Cortex of kidney (tissue), 1 donor: ENCODE measurements at places on chromosomes 3 and 15.

GRCh38 chr15:29392358-29392757 is 122.7 kb upstream of the NSMCE3 start:
- DNase-seq: no peak

GRCh38 chr15:67146234-67146633 is 80.8 kb downstream of the SMAD3 start:
- DNase-seq: no peak

DNA sequence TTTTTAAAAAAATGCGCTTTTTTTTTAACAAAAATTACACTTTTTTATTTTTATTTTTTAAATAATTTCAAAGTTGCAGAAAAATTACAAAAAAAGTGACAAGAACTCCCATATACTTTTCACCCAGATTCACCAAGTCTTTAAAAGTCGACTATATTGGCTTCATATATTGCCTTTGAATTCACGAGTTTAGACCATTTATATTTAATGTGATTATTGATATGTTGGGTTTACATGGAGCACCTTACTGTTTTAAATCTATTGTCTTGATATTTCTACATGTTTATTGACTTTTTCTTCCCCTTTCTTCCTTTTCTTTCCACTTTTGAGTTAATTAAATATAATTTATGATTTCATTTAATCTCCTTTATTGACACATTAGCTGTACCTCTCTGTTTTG is 127.2 kb downstream of the OPA1 start:
- DNase-seq: no peak

- no peak for DNase-seq
Observed at GRCh38 chr15:92006186-92007028, 152.9 kb downstream of the SLCO3A1 start.

GRCh38 chr3:82240322-82240721 is 478.9 kb upstream of the GBE1 start:
- DNase-seq: no peak

DNA sequence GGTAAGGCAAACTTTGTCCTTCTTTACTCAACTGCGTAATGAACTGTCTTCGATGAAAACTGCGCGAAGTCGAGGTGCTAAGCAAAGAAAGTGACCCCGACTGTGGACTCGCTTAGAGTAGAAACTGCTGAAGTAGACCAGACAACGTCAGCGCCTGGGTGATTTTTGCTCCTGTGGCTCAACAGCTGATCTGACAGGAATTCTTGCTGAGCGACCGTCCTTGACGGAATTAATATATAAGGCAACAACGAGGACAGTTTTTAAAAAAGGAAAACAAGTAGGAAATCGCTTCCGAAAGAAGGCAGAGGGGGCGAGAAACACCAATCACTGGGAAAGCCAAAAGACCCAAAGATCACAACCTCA is 541 bp downstream of the RPS27L start:
- no peak for DNase-seq

DNA sequence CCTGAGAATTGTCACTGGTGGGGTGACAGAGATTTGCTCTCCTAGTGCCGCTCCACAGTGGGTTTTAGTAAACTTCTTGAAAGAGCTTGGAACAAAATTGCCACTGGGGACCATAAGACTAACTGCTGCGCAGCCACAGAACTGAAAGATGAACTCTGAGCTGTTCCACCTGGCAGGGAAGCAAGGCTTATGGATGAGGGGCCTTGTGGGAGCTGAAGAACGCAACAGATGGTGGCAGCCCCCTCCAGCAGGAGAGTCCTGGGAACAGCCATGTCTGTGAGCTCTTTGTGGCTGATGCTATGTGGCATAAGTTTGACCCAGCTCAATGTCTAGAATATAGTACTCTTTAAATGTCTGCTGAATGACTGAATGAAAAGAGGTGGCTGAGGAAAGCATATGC is 66.8 kb upstream of the C2CD4B start:
- no peak for DNase-seq

- DNase-seq: no peak
Observed at GRCh38 chr3:161957467-161957866, 460.9 kb downstream of the OTOL1 start.

DNA sequence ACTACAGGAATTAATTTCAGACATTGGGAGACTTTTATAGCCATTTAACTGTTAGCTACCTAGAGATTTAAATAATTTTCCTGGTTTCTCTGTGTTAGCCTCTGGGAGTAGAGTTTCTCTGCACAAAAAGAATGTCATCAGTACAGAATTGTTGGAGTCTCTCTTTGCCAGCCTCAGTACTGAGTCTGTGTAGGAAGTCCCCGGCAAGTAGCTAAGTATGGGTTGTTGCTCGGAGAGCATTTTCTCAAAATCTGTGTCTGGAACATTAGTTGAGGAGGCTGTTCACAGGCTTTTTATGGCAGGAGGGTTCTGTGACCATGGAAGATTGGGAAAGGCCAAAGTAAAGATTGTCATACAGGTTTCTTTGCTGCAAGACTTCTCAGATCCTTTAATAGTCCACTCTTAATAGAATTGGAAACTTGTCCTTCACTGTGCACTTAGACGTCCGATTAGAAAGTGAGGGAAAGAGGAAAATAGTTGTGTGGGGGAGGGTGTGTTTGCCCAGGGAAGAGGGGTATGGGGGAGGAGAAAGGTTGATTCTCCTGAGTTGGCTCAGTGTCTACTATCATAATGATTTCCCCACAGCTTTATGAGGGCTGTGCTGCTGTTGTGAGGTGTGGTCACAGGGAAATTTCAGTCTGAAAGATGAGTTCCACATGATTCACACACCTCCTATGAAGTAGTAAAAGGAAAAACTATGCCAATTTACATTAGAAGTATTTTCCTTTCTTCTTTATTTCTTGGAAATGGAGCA is 207.1 kb downstream of the PTPRG start:
- no peak for DNase-seq

DNA sequence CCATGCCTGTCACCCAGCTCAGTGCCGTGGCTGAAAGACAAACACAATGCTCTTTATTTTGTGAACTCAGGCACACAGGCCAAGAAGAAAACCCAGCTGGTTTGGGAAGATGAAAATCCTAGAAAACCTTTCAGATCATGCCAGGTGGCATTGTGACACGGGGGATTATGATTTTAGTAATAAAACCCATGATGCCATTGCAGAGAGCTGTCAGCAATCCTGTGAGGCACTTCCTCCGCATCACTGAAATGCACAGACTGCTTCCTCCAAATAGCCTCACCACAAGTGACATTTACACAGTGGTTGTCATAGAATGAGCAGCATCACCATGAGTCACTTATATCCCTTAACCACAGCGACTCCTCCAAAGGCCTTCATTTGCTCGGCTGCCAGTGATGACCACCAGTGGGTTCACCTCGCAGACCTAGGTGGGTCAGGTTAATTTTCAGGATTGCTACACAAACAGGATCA is 22.7 kb downstream of the ABHD6 start:
- no peak for DNase-seq

DNA sequence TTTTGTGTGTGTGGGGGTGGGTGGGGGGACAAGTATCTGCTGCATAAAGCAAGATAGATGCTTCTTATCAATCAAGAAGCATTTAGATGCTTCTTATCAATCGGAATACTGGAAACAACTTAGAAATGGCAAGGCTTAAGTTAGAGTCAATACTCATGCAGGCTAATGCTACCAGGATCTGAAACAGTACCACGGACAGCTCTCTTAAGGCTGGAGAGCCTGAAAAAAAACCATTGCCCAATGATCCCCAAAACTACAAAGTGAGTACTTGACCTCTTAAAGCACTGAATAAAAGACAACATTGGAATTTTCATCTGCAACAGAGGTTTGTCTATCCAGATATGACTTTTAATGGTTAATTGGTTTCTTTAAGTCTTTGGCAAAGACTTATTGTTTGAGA is 262.3 kb downstream of the GAP43 start:
- DNase-seq: no peak

DNA sequence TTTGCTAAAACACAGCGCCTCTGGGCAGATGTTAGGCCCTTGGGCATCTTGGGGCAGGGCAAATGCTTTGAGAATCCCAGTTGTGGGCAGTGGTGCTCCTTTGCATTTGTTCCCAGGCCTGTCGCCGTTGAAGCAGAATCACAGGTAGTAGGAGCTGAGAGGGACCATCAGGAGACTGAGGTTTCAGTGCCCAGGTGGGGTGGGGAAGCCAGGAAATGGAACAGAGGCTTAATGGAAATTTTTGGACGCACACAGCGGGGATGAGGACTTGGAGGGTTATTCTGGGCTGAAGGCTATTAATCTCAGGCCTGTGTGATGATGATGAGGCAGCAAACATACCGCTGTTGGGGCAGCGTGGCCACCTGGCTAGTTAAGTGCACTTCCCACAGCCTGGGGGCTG is 99.5 kb downstream of the SV2B start:
- DNase-seq: no peak

GRCh38 chr15:54017251-54017650 is 39.0 kb downstream of the UNC13C start:
- no peak for DNase-seq

- DNase-seq: no peak
Observed at GRCh38 chr15:90495067-90495466, 34.7 kb upstream of the CRTC3 start.

DNA sequence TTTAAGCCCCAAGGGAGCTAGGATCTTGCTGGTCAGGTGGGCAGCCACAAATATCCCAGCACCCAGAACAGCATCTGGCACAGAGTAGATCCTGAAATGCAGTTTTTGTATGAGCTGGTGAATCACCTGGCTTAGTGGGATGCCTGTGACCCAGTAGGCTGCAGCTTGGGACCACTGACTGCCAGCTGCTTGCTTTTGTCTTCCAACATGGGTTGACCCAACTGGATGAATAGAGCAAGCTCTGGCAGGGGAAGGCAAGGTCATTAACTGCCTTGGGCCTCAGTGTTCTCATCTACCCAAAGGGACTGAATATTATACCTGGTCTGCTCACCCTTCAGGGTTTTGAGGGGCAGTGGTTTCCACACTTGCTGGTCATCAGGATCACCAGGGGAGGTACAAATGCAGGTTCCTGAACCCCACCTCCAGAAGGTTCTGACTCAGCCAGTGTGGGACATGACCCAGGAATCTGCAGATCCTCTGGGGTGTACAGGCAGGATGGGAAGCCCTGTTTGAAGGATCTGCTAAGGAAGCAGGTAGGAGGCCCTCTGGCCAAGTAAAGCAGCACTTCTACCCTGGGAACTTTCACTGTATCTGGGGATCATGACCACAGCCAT is 55.4 kb downstream of the ITGA11 start:
- DNase-seq: no peak

DNA sequence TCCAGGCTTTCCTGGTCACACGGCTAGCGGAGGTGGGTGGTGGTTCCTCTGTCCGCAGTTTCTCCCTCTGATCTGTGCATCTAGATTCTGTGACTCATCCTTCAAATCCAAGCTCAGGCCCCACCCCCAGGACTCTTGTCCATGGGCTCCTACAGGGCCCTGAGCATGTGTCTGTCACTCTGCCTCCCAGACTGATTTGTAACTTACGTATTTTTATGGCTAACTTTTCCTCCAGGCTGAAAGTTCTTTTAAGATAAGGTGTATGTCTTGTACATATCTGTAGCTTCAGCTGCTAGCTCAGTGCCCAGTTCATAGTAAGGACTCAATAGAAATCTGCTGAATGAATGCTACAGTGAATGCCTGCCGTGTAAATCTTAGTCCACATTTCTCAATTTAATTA is 8.0 kb downstream of the ESYT3 start:
- DNase-seq: no peak

GRCh38 chr15:92361321-92362000 is 32.2 kb upstream of the ST8SIA2 start:
- no peak for DNase-seq

DNA sequence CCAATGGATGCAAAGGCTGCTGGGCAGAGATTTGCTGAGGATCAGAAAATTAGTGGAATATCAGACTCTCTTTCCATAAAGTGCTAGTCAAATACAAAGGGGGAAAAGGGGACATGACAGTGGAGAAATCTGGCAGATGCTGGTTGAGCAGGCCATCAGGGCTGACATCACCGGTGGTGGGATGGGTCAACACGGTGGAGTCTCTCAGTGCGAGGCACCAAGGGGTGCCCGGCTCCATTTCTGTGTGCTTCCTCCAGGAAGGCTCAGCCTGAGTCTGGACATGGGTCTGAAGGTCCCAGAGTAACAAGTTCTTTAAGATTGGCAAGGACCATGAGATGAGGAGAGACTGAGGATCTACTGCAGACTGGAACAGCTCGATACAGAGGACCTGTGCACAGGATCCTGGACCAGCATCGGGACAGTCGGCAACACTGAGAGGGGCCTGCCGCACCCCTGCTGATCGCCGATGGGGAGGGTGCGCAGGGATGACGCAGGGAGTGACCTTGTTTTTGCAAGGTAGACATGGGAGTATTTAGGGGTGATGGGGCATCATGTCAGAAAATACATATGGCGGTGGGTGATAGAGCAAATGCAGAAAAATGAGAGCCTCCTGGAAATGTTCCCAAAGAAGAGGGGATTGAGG is 92.7 kb downstream of the SEC22A start:
- DNase-seq: no peak

DNA sequence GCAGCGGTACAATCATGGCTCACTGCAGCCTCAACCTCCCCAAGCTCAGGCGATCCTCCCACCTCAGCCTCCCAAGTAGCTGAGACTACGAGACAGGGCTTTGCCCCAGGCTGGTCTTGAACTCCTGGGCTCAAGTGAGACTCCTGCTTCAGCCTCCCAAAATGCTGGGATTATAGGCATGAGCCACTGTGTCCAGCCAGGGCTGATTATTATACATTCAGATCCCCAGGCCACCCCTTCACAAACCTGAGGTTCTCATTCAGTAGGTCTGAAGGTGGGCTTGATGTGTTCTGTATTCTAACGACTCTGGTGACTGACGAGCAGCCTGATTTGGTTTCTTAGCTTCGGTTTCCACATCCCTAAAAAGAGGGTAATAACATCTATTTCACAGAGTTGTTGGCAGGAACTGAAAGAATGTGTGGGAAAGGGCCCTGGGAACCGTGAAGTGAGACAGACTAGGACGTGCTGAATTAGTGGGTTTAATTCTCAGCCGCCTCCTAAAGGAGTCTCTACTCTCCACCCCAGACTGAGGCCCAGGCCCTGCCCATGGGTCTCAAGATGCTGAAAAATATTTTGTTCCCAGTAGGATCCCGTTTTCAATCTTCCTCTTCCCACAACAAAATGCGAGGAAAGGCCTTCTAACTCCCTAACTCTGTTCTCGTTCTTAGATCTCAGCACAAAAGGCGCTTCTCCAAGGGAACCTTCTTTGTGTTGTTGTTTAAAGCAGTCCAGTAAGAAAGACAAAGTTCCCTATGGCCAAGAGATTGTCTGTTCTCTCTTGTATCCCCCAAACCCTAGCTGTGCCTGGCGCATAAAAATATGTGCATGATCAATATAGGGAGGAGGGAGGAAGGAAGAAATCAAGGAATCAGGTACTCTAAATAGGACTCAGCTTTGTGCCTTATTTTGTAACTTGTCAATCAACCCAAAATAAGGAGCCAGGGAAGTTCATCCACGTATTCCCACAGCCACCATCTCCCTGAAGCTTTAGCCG is 210.0 kb upstream of the TOPAZ1 start:
- DNase-seq: no peak
